Psoas muscle (tissue), 8 donors: ENCODE measurements at places on chromosomes 2 and 18. TPM values are rescaled to one million over a fixed set of nuclear protein-coding genes. Genes with fewer than 3 reads are reported as not detected.

Gene SLC23A3
- total RNA-seq = 0.86 TPM

Gene NEU2
- not detected for total RNA-seq

Gene DCDC2C
- total RNA-seq = not detected

Gene OST4
- 280 TPM for total RNA-seq

Gene PLGLB2
- total RNA-seq = 0.44 TPM

Gene ASB1
- total RNA-seq = 42.7 TPM

- DNase-seq = no peak
Observed at GRCh38 chr2:239917125-239917956, 107.8 kb downstream of the NDUFA10 start.

GRCh38 chr2:181231886-181232621, 225.1 kb upstream of the ITGA4 start:
- DNase-seq = no peak

DNA sequence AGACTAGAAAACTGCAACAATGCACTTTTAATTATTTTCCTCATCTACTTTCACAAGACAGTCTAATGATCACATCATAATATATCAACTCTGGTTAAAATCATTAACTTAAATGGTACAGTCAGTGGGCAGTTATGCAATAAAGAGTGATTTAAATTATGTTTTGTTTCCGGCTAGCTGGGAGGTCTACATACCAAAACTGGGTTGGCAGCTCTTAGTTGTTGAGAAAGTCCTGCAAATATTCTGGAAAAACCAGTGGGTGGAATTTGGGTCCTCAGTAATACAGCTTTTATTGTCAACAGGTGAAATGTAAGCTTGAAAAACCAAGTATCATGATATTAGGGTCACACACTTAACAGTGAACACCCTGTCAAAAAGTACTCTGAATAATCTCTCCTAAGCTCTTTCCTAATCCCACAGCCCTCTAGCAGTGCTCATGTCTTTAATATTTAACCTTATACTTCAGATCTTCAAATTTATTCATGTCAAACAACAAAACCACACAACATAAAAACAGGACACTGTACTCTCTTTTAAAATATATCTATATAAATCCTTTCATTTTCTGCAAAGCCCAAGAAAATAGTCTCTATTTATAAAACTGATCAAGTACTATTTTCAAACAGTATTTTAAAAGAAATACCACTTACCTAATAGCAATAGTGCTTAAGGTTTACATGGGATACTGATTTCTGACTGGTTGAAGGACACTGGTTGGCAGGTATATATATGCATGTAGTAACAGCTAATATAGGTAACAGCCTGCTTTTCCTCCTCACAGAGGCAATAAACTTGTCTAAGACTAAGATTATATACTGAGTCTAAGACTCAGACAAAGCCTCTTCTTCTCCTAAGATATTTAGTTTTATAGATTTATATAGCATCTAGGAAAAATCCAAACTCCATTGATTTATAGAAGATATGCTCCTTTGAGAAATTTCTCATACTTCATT, 103.8 kb downstream of the GAREM1 start:
- no peak for DNase-seq

DNA sequence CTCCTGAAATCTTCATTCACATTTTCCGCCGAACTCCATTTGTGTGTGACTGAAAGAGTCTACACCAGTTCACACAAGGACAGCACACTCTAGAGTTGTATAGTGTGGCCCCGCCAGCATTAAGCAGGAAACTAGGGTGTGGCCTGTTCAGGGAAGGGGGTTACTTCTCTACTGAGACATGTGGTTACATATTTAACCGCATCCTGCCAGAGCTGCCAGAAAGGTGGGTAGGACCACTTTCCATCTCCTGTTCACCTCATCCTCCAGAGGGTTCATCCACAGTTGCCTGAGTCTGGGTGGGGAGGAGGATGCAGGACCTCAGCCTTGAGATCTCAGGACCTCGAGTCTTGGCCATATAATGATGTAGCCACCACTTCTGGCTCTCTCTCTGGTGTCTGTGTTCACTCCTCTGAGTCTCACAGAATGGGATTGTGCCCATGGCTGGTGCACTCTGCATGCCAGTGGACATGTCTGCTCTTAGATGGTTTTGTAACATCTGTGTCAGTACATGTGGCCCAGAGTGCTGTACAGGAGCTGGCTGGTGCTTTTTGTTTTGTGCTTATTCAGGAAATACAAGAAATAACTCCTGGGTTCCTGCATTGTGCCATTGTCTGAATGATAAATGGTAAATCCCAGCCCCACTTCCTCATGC, 7.7 kb upstream of the SP140L start:
- no peak for DNase-seq

GRCh38 chr2:240914645-240915525, 8.7 kb downstream of the CROCC2 start:
- DNase-seq = peak; percentile 7

DNA sequence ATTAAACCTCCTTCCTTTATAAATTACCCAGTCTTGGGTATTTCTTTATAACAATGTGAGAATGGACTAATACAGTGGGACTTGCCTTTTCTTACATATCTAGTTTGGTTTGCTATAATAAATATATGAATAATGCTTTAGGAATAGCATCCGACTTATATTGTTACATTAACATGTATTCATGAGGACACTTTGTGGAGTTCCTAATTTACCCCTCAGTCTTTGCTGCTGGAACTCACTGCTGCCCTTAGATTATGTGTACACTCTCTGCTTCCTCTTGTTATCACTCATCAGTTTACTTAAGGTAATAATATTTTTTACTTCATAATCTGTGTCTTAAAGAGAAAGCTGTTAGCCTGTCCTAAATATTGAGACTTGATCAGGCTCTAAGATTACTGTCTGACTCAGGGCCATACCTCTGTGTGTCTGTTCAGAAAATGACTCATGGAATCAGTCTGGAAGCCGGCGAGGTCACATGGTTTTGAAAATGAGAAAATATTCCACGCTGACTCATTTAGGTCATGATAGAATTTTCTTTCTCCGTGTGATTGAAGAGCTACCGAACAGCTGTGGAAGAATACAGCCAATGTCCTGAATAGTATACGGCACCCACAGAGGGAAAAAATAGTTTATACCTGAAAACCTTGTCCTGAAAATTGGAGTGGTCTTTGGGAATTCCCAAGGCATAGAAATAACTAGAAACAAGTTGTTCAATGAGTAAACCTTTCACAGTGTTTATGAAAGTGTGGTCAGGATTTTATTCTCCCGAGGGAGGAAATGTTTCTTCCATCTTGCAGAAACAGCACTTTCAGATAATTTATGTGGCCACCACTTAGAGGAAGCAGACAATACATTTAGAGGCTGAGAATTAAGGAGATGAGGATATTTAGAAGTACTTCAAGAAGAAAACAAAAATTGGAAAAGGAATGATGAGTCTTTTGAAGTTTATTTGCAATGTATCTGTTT, 156.4 kb downstream of the DSEL start:
- DNase-seq = peak; percentile 49

DNA sequence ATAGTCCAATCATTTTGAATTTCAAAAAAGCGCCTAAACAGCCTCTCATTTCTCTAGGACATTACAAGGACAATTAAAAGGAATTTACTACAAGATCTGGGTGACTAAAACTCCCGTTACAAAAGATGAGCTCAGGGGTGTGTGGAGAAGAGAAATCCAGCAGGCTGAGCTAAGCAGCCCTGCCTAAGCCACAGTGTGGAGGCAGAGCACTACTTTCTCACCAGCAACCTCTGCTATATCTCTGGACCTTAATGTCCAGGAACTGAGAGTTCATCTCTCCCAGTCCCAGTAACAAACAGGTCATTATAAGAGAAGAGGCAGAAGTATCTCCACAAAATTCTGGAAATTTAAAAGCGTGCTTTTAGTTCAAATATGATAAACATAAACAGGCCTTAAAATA, 18.9 kb upstream of the ANKRD62 start:
- no peak for DNase-seq
